ENCODE measurements at places on chromosomes 6 and 20. TPM values are rescaled to one million over a fixed set of nuclear protein-coding genes. Genes with fewer than 3 reads are reported as not detected.

LZTS3 gene
- polyA plus RNA-seq = 22.8 TPM

CRISP1 gene
- not detected for polyA plus RNA-seq

MYT1 gene
- polyA plus RNA-seq = 0.07 TPM

ZC3H12D gene
- polyA plus RNA-seq = 0.18 TPM

TRIM40 gene
- not detected for polyA plus RNA-seq

RAET1L gene
- polyA plus RNA-seq = not detected

TULP1 gene
- 0.50 TPM for polyA plus RNA-seq

RIOK1 gene
- 11.7 TPM for polyA plus RNA-seq

RAD21L1 gene
- polyA plus RNA-seq = not detected

HMGCLL1 gene
- 0.39 TPM for polyA plus RNA-seq

SUMO4 gene
- 0.11 TPM for polyA plus RNA-seq

AKAP12 gene
- polyA plus RNA-seq = 73.2 TPM

DNA sequence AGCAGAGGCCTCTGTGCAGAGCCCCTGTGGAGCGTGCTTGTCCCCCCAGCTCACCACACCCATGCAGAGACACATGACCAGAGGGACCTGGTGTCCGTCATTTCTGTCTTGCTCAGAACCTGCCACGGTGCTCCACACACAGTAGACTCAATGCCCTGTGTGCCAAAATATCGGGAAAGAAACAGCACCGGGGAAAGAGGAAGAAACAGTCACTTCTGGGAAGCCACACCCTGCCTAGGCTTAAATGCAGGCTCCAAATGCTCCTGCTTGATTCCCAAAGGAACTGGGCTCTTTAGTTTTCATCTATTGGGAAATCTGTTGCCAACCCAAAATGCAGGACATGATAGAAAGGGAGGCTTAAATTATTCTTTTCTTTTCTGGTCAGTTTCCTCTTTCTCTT lies 503.9 kb downstream of the CD83 start:
- peaks cover 20% of the 10 kb centered on the region for H3K4me1 ChIP-seq
- H3K27ac ChIP-seq = no peak overlapping the region
- H3K27me3 ChIP-seq = no peaks in the 10 kb centered on the region
- no peak overlapping the region for H3K4me3 ChIP-seq

DNA sequence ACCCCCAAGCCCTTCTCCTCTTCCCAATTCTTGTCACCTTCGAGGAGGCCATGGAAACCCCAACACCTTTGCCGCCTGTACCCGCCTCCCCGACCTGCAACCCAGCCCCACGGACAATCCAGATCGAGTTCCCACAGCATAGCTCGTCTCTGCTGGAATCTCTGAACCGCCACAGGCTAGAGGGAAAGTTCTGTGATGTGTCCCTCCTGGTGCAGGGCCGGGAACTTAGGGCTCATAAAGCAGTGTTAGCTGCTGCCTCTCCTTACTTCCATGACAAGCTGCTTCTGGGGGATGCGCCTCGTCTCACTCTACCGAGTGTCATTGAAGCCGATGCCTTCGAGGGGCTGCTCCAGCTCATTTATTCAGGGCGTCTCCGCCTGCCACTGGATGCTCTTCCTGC lies 675 bp downstream of the ZBTB9 start:
- DNase-seq = no peak
- peaks cover 6% of the 10 kb centered on the region for H3K4me1 ChIP-seq
- H3K4me3 ChIP-seq = peak overlapping the region; percentile 78
- H3K27me3 ChIP-seq = no peaks in the 10 kb centered on the region

DNA sequence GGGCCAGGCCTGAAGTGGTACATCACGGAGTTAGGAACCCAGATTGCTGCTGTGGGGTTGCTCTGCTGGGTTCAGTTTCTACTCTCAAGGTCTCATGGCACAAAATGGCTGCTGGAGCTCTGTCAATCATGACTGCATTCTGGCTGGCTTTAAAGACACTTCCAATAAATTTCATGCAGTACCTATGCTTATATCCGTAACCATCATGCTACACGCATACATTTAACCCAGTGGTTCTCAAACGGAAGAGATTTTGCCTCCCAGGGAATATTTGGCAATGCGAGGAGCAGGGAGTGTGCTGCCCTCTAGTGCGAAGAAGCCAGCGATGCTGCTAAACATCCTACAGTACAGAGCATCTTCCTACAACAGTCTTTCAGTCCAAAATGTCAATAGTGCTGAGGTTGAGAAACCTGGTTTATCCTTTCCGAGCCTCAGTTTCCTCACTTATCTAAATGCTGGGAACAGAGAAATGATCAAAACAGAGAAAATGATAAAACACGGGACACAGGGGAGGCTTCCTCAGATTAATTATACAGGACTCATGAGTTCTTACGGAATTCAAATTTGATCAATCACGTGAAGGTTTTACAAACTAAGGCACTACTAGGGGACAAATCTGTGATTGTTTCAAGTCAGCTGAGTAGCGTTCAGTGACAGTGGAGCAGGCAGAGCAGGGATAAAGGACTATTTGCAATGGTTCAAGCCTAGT lies 9.6 kb upstream of the SLC2A10 start:
- no peak overlapping the region for H3K4me3 ChIP-seq
- DNase-seq = no peak
- H3K27ac ChIP-seq = no peak overlapping the region
- no peaks in the 10 kb centered on the region for H3K27me3 ChIP-seq

GRCh38 chr6:10478187-10479040 lies 42.7 kb upstream of the GCNT2 start:
- no peaks in the 10 kb centered on the region for H3K27me3 ChIP-seq
- H3K4me3 ChIP-seq = no peak overlapping the region
- H3K36me3 ChIP-seq = no peaks in the 10 kb centered on the region
- no peak overlapping the region for H3K27ac ChIP-seq

DNA sequence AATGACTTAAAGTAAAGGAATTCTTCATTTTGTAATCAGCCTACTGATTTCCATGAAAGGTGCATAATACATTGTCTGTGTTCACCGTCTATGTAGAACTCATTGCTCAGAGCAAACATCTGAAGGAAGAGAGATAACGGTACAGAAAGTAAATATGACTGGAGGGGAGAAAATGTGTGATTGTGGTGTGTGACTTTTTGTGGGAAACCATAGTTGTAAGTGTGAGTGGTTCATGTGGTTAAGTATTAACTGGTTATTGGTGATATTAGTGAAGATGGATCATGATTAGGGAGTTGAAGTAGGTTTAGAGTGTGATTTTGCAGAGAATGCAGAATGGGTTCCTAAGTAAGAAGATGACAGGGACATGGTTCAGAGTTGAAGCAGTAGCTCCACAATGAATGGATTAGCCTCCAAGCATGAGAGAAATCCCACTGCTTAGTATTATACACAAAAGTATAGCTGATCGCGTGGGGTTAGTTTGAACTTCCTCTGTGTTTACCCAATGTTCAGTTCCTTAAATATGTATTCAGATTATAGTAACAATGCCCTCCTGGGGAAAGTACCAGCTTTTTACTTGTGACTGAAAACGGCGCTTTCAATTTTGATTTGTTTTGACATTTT lies 368.9 kb downstream of the UTRN start:
- H3K27ac ChIP-seq = no peak overlapping the region
- H3K4me3 ChIP-seq = no peak overlapping the region
- H3K4me1 ChIP-seq = no peaks in the 10 kb centered on the region

DNA sequence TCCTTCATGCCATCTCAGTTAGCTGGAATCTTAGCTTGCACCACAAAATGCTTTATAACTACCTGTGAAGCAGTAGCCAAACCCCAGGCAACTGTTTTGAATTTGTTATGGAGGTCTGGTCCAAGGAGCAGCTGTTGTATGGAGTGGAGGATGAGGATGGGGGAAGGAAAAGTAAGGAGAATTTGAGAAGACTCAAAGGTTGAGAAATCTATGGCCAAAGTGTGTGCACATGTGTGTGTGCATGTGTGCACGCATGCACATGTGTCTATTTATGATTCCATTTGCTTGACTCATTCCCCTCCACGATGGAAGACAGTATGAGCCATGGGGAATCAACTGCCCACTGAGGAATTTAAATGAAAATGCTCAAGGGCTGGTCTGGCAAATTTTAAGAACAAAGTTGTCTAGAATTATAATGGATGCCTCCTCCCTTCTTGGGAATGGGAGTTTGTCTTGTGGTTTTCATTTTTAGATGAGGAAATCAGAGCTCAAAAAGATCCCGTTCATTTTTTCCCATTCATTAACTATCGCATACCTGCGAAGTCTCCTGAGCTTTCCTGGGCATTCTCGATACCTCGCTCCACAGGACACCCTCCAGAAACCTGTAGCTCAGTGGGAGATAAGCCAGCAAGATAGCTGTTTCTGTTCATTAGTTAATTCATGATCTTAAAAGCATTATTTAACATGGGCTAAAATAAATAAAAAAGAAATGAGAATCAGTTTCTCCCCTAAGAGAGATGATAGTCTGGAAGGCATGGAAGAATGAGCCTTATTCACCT lies 152.3 kb upstream of the NEDD9 start:
- H3K27me3 ChIP-seq = no peaks in the 10 kb centered on the region
- no peaks in the 10 kb centered on the region for H3K36me3 ChIP-seq
- H3K27ac ChIP-seq = no peak overlapping the region
- no peak overlapping the region for H3K4me3 ChIP-seq

- H3K27me3 ChIP-seq = no peaks in the 10 kb centered on the region
- H3K4me1 ChIP-seq = no peaks in the 10 kb centered on the region
- H3K4me3 ChIP-seq = no peak overlapping the region
- no peak for DNase-seq
Observed at GRCh38 chr6:11460001-11460668, 77.4 kb upstream of the TMEM170B start.

DNA sequence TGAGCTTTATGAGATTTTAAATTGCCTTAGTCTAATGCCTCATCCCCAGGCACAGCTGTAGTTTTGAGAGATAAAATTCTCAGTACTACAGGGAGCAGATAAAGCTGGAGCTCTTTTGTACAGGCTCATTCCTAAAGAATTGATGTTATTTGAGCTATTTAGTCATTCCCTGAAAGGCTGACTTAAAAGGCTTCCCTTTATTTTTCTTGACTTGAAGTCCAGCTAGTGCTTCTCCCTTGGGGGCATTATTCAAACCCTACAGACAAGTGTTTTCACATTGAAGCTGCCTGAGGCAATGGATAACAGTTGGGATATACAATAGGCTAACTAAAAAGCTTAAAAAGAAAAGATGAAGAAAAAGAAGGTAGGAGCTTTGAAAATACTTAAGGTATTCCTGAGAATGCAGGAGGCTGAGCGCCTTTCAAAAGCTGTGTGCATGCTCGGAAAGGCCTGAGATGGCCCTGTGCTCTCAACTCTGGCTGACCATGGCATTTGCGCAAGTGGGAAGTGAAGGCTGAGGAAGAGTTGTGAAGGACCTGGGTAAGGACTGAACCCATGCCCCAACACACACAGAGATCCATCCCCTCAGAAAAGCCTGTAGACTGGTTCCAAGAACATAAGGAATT lies 315.1 kb downstream of the SMOC2 start:
- no peak for DNase-seq
- no peaks in the 10 kb centered on the region for H3K36me3 ChIP-seq
- H3K27ac ChIP-seq = no peak overlapping the region

GRCh38 chr20:24868396-24868927 lies 80.6 kb upstream of the CST7 start:
- H3K27ac ChIP-seq = no peak overlapping the region
- no peaks in the 10 kb centered on the region for H3K36me3 ChIP-seq
- no peaks in the 10 kb centered on the region for H3K4me1 ChIP-seq
- no peak for DNase-seq
- H3K27me3 ChIP-seq = no peaks in the 10 kb centered on the region
- no peak overlapping the region for H3K4me3 ChIP-seq

DNA sequence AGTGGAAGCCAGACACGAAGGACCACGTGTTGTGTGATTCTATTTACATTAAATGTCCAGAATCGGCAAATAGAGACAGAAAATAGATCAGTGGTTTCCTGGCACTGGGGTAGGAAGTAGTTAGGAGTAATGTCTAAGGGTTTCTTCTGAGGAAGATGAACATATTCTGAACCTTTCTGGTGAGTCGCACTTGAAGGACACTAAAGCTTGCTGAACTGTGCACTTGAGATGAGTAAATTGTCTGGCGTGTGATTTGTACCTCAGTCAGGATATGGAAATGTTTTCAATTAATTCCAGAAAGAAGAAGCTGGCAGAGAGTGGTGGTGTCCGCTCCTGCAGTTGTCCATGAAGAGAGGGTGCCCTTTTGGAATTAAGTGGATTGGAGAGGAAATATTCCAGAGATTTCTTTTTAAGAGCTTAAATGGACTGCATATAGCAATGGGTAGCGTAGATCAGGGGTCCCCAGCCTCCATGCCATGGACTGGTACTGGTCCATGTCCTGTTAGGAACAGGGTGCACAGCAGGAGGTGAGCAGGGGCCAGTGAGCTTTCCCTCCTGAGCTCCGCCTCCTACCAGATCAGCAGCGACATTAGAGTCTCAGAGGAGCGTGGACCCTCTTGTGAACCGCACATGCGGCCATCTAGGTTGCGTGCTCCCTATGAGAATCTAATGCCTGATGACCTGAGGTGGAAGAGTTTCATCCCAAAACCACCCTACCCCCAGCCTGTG lies 12.4 kb upstream of the KIF25 start:
- no peak overlapping the region for H3K27ac ChIP-seq
- no peaks in the 10 kb centered on the region for H3K4me1 ChIP-seq
- H3K27me3 ChIP-seq = no peaks in the 10 kb centered on the region

- peak overlapping the region; percentile 88 for H3K27ac ChIP-seq
- H3K36me3 ChIP-seq = no peaks in the 10 kb centered on the region
- no peak for DNase-seq
- no peaks in the 10 kb centered on the region for H3K27me3 ChIP-seq
Observed at GRCh38 chr6:42564506-42564825, 637 bp downstream of the UBR2 start.

DNA sequence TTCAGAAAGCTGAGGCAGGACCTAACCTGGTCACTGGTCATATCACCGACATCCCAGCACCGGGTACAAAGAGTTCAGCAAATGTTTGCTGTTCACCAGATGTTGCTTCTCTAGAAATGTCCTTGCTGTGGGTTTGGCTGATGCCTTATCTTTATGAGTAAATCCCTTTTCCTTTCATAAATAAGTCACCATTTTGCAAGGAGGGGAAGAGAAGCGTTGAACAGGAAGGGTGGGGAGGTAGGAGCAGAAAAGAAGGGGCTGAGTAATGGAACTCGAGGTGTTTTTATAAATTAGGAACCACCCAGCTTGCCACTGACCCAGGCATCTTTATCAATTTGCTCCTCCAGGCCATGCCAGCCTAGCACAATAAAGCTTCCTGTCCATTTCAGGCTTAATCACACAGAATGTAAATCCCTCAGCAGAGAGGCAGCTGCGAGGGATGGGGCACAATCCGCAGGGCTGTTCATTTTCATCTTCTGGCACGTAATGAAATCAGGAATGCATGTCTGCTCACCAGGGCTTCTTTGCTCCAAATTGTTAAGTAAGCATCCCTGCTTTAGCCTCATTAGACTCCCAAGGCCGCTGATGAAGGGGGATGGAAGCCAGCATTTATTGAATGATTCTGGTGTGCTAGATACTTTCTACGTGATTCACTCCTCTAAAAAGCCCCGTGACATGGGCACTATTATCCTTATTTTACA lies 371.9 kb upstream of the CHD6 start:
- no peak overlapping the region for H3K27ac ChIP-seq
- H3K4me3 ChIP-seq = no peak overlapping the region
- H3K27me3 ChIP-seq = no peaks in the 10 kb centered on the region
- no peaks in the 10 kb centered on the region for H3K4me1 ChIP-seq

- H3K4me3 ChIP-seq = no peak overlapping the region
- peaks cover 22% of the 10 kb centered on the region for H3K4me1 ChIP-seq
- H3K27ac ChIP-seq = no peak overlapping the region
- H3K27me3 ChIP-seq = no peaks in the 10 kb centered on the region
- H3K36me3 ChIP-seq = no peaks in the 10 kb centered on the region
Observed at GRCh38 chr6:43709654-43710303, 22.2 kb upstream of the MRPS18A start.

- no peak overlapping the region for H3K4me3 ChIP-seq
- H3K27ac ChIP-seq = no peak overlapping the region
- H3K36me3 ChIP-seq = no peaks in the 10 kb centered on the region
Observed at GRCh38 chr6:33686225-33686924, 25.1 kb downstream of the UQCC2 start.

All from ovary (tissue), 10 donors.